Astrocyte (in vitro differentiated cells and primary cell): ENCODE measurements at places on chromosomes 6 and 20. TPM values are rescaled to one million over a fixed set of nuclear protein-coding genes. Genes with fewer than 3 reads are reported as not detected.

SLC44A4 gene
- total RNA-seq: 0.23 and 0.29 TPM in 2 replicates

SULF2 gene
- 115 and 139 TPM in 2 replicates for total RNA-seq

BRPF3 gene
- 28.8 and 32.0 TPM in 2 replicates for total RNA-seq

GRCh38 chr6:108115598-108116058 lies 41.1 kb upstream of the OSTM1 start:
- DNase-seq: no peak

- no peak for DNase-seq
Measured at GRCh38 chr20:57573894-57574293, 13.0 kb downstream of the PCK1 start.
